ENCODE measurements at places on chromosomes 4 and X.

DNA sequence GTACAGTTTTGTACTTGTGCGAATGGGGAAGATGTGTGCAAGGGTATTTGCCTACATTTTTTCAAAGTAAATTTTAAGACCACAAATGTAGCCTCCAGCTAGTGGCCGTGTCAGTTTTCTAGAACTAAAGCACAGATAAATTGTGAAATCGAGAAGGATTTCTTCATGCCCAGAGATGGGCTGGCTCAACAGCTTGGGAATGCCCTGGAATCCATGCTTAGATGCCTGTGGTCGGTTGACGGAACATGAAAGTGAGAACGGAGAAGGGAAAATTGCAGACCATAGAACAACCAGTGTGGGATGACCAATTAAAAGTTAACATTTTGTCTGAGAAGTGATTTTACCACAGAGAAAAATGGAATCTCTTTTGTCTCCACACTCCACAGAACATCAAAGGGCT, 73.2 kb upstream of the VCX2 start:
- DNase-seq: no peak

- no peak for DNase-seq
These were observed 12.5 kb upstream of the PCYT1B start for GRCh38 chrX:24659646-24660045.

DNA sequence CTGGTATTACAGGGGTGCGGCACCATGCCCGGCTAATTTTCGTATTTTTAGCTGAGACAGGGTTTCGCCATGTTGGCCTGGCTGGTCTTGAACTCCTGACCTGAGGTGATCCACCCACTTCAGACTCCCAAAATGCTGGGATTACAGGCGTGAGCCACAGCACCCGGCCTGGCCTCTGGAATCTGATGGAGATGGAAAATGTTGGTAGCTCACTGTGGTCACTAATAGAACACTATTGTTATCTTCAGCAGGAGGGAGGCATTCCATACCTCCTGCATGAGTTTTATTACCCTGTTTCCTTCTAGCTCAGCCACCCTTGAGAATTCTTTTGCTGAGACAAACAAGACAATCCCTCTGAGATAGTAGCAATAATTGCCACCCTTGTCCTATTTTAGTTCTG, 105.0 kb downstream of the SHROOM3 start:
- no peak for DNase-seq

GRCh38 chrX:134520860-134521390, 61.0 kb downstream of the HPRT1 start:
- peak; percentile 30 for DNase-seq

DNA sequence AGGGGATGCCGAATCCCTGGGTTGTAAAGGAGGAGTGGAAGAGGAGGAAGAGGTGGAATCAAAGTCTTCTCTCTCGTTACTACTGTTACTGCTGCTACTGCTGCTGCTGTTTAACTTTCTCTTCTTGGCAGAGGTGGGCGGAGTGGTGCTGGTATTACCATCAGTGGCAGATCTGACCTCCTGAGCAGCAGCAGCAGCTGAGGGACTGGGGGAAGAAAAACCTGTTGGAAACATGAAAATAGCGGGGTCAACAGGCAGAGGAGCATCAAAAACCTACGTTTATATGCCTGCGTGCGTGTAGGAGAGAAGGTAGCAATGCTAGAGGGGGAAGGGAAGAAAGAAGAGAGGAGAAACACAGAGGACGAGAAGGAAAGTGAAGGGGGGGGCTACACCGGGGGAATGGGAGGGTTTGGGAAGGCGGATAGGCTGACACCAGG, 339 bp downstream of the CUL4B start:
- DNase-seq: no peak
